NT2/D1 (cell line): ENCODE measurements at places on chromosomes 4 and X.
A peak's percentile ranks its signal among the peaks of the same experiment; 100 is the strongest.

- DNase-seq = no peak
Observed at GRCh38 chrX:132373610-132374009, 115.2 kb downstream of the MBNL3 start.

GRCh38 chr4:171538601-171539100 lies 274.6 kb upstream of the GALNTL6 start:
- no peak for DNase-seq

- no peak for DNase-seq
Observed at GRCh38 chr4:92270908-92271307, 32.9 kb upstream of the GRID2 start.

GRCh38 chr4:111601671-111602070 lies 543.6 kb upstream of the FAM241A start:
- DNase-seq = no peak

DNA sequence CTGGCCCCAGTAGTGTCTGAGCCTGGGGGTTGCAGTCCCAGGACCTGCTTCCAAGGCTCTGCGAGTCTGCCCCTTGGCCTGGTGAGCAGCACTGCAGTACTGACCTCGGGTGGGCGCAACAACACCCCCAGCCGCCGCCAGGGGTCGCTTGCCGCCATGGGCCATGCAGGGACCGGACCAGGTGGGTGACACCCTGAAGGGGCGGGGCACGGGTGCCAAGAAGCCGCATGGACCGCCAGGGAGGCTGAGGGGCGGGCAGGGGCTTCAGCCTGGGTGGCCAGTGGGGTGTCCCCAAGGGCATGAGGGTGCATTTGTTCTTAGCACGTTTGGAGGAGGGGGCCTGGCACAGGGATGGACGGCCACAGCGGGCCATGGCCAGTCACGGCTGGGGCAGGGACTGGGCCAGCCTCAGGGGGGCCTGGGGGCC lies 25.0 kb downstream of the TACC3 start:
- DNase-seq = peak; percentile 88

- DNase-seq = peak; percentile 40
Observed at GRCh38 chrX:113959912-113960626, 623.8 kb upstream of the HTR2C start.

GRCh38 chr4:10105920-10106319 lies 10.7 kb downstream of the WDR1 start:
- no peak for DNase-seq

DNA sequence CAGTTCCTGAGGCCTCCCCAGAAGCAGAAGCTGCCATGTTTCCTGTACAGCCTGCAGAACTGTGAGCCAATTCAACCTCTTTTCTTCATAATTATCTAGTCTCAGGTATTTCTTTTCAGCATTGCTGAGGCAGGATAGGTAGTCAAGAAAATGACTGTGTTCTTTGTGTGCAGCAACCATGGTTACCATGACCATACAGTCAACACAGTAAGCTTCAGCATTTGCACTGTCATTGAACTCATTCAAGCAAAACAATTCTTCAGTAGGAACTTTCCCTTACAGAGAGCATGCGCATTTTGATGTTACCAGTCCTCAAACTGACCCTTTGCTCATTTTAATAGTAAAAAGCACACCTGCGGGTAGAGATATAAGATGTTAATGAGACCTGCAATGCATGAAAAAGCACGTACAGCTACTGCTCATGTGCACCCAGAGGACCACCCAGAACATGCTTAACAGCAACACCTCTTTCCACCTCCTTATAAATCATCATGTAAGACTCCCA lies 180.8 kb downstream of the PRKX start:
- DNase-seq = no peak

GRCh38 chrX:105527759-105528158 lies 294.6 kb upstream of the NRK start:
- no peak for DNase-seq

- DNase-seq = peak; percentile 63
Observed at GRCh38 chrX:19334945-19335626, 8.6 kb upstream of the PDHA1 start.

- no peak for DNase-seq
Observed at GRCh38 chr4:31575504-31575903, 855.3 kb downstream of the PCDH7 start.

DNA sequence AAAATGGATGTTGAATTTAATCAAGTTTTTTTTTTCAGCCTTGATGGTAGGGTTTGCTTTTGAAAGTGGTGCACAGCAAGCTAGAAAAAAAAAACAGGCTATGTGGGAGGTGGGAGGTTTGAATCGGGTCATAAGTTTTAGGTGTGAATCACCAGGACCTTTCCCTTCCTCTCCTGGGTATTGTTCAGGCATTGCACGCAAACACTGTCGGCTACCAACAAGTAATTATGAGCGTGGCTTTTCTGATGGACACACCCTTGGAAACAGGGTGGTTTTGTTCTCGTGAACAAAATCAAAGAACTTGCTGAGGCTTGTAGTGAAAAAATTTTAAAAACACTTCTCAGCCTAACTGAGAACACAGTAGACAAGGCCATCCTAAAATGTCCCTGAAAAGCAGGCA lies 18.1 kb downstream of the PIR start:
- DNase-seq = no peak

DNA sequence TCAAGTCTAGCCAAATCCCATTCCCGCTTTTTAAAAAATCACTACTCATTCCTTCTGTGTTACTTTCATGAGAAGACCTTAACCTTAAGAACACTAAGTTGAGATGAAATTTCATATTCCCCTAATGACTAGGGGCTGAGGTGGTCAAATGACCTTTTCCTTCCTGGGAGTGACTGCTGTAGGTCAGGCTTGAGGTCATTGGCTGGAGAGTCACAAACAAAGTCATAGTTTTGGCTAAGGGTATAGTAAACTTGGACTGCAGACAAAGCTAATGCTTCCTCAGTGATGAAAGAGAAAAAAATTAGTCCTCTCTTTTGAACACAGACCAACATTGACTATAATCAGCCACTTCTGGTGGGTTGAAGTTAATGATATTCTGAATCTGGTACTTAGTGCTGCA lies 16.0 kb upstream of the FGF2 start:
- no peak for DNase-seq

GRCh38 chr4:38715050-38715449 lies 51.1 kb downstream of the KLF3 start:
- no peak for DNase-seq

DNA sequence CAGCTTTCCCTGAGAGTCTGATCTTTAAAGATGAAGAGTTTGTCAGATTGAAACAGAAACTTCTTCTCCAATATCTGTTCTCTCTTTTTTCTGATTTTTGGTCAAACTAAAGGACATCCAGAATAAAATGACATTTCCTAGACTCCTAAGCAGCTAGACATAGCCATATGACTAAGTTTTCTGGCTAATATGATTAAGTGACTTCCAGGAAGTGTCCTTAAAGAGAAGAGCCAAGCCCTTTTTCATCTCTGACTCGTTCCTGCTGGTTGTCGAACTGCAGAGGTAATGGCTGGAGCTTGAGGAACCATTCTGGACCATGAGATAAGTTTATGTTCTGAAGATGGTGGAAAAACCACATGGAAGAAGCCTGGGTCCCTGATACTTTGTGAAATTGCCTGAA lies 546.0 kb downstream of the BCOR start:
- no peak for DNase-seq

GRCh38 chr4:151532001-151532708 lies 123.2 kb downstream of the FHIP1A start:
- no peak for DNase-seq
